NCI-H146 (cell line): ENCODE measurements at places on chromosomes 2 and 18.

DNA sequence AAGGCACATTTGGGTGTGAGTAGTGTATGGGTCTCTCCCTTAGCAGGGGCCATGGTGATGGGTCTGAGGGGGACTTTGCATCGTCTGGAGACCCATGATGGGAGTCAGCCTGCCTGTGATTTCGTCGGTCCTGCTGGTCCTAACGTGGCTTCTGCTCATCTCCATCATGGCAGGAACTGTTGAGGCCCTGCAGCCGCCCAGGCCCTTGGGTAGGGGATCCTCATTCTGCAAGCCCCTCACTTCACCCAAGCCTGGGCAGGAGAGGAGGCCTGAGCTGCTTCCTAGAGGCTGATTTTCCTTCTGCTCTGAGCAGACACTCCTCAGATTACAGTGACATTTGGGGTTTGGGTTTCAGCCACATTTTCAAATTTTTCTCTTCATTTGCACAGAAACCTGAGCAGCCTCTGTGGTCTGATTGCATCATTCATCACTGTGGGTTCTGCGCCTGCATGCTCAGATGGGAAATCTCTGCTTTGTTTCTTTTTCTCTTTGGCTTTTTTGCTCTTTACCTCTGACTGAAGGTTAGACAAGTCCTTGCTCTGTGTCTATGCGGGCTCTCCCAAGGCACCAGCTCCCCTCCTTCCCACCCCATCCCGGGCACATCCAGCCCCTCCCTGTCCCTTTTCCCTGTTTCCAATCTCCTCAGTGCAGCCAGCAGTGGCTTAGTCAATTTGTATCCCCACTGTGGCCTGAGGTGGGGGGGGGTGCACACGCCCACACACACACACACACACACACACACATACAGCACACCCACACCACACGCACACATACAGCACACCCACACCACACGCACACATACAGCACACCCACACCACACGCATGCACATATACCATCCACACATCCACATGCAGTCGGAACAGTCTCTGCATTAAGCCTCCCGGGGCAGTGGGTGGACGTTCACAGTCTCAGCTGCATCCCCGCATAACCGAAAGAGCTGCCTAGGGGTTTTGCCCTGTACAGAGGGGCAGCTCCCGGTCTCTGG is 305.4 kb upstream of the HS6ST1 start:
- no peak for DNase-seq

DNA sequence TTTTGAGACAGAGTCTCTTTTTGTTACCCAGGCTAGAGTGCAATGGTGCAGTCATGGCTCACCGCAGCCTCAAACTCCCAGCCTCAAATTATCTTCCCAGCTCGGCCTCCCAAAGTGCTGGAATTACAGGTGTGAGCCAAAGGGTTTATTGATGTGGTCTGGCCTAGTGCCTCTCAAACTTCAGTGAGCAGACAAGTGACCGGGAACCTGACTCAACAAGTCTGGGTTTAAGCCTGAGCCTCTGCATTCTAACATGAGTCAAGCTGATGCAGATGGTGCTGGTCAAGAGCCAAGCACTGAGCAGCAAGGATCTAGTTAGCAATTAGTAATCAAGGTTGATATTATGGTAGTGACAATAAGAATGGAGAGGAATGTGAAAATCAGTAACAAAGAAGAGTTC is 21.3 kb downstream of the CDK15 start:
- DNase-seq: no peak

GRCh38 chr2:28432362-28432761 is 39.7 kb downstream of the FOSL2 start:
- no peak for DNase-seq

GRCh38 chr18:6814882-6815425 is 85.4 kb downstream of the ARHGAP28 start:
- no peak for DNase-seq

- DNase-seq: peak; percentile 14
These were observed 12.4 kb downstream of the G6PC2 start for GRCh38 chr2:168913495-168913894.

GRCh38 chr2:219433666-219434467 is 776 bp upstream of the SPEG start:
- peak; percentile 67 for DNase-seq

DNA sequence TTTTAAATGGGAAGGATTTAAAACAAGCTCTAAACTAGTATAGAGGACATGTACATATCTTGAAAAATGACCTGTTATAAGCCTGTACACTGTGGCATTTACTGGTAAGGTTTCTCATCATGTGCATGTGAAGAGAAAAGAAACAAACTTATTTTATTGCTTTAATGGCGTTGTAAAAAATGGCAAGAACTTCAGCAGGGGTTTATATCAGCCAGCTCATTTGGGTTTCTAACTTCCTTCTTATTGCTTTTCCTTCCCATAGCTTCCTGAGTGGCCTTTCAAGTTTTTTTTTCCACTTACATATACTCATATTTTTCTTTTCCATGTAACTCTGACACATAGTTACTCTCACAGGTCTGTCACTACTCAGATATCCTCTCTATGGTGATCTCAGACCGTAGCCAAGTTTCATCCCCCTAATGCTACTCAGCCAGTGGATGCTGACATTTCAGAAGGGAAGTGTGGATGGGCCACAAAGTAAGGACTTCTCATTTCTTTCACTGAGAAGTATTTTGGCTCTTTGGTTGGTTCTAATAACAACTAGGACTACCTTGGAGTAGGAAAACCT is 198.2 kb downstream of the PARD3B start:
- DNase-seq: no peak

DNA sequence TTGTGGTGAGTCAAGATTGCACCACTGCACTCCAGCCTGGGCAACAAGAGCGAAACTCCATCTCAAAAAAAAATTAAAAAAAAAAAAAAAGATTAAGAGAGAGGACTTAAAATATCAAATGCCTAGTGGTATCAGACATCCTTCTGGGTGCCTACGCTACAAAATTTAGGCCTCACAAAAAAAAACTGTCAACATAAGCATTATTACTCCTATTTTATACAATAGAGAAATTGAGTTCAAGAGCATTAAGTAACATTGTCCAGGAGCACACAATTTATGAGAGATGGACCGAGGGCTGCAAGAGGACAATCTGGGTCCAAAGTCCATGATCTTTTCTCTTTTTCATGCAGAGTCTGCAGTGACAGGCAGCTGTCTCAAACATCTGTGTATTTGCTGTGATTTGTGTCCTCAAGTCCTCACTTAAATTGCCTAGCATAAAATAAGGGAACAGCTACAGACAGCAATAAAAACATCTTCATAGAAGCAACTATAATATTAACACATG is 62.4 kb downstream of the OSR1 start:
- no peak for DNase-seq

GRCh38 chr2:177670791-177671535 is 278.4 kb downstream of the AGPS start:
- no peak for DNase-seq

DNA sequence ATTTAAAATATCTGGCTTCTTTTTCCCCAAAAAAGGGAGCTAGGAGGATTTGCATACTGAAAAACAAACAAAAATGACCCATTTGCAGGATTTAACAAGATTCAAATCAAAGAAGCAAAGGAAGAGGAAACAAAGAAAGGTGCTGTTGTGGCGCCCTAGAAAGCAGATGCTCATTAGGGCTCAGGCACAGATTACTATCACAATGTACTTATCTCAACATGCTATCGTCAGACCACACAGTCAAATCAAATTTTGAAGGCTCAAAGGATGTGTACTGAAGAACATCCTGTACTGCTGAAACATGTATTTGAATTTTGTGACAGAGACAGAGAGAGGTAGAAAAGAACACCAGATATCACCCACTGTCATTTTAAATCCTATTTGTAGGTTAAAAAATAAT is 10.9 kb downstream of the RBMS1 start:
- no peak for DNase-seq

GRCh38 chr2:215917953-215918620 is 95.3 kb downstream of the MREG start:
- DNase-seq: peak; percentile 69

- DNase-seq: no peak
These were observed 197.5 kb downstream of the PIEZO2 start for GRCh38 chr18:10951631-10952544.

- no peak for DNase-seq
These were observed 3.8 kb downstream of the FN1 start for GRCh38 chr2:215431778-215432758.
